Right ventricle myocardium superior (tissue), 1 donor: ENCODE measurements at places on chromosomes 1 and 21.

DNA sequence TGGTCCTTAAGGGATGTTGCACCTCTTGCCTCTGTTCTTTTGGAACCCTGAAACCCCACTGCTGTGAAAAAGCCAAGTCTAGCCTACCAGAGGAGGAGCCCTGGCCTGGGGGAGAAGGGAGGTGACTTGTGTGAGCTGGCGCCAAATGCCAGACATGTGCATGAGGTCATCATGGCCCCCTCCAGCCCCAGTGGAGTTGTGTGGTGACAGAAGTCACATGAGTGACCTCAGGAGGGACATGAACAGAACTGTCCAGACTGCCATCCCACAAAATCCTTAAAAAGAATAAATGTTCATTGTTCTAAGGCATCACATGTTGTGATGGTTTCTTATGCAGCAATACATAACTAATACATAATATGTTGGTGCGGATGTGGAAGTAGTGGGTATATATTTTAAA, 10.8 kb downstream of the HHAT start:
- DNase-seq = no peak

DNA sequence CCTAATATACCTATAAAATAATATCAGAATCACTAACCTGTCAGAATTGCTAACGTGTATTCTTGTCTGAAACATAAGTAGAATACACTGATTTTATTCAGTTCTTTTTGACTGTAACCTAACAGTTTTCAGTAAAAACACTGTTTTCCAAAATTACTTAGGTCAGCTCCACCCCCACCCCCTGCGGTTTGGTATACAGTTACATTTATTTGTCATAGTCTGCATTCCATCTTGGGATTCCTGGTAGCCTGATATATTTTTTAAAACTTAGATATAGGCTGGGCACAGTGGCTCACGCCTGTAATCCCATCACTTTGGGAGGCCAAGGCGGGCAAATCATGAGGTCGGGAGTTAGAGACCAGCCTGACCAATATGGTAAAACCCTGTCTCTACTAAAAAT, 19.8 kb upstream of the ABCD3 start:
- DNase-seq = no peak

- no peak for DNase-seq
Measured at GRCh38 chr21:25929856-25930520, 195.2 kb downstream of the GABPA start.

GRCh38 chr1:230905733-230906132, 37.4 kb upstream of the C1orf198 start:
- no peak for DNase-seq

- DNase-seq = no peak
Measured at GRCh38 chr1:223524930-223525451, 131.8 kb downstream of the CCDC185 start.

GRCh38 chr1:202266061-202266765, 72.6 kb downstream of the LGR6 start:
- no peak for DNase-seq

DNA sequence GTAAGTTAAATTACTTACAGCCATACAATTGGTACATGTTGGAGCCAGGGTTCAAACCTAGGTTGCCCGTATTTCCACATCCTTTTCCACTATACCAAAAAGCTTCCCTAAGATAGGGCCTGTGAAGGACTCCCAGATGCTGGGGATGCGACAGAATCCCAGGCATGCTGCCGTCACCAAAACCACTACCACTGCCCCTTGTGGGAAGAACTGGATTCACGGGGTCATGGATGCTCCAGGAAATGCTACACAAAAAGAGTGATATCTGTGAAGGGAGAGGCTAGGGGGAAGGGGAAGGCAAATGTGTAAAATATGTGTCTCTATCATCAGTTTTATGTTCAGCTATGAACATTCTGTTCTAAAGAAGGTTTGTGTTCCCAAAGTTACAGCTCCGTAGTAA, 133.9 kb upstream of the IVNS1ABP start:
- DNase-seq = no peak

GRCh38 chr1:54024358-54024757, 6.4 kb upstream of the LDLRAD1 start:
- no peak for DNase-seq
